ENCODE measurements at places on chromosomes 5 and 9.
A peak's percentile ranks its signal among the peaks of the same experiment; 100 is the strongest.

- no peak for DNase-seq
Observed at GRCh38 chr5:22918511-22918910, 65.4 kb upstream of the CDH12 start.

- DNase-seq = no peak
Observed at GRCh38 chr5:57504357-57504756, 21.7 kb upstream of the ACTBL2 start.

GRCh38 chr9:114691046-114691955 is 9.3 kb upstream of the TEX48 start:
- peak; percentile 51 for DNase-seq

- no peak for DNase-seq
Observed at GRCh38 chr9:38363589-38363925, 28.9 kb upstream of the ALDH1B1 start.

DNA sequence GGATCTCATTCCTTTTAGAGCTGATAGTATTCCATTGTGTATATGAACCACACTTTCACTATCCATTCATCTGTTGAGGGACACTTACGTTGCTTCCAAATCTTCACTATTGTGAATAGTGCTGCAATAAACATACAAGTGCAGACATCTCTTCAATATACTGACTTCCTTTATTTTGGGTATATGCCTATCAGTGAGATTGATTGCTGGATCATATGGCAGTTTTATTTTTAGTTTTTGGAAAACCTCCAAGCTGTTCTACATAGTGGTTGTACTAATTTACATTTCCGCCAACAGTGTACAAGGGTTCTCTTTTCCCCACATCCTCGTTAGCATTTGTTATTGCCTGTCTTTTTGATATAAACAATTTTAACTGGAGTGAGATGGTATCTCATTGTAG is 33.8 kb upstream of the LECT2 start:
- DNase-seq = no peak

DNA sequence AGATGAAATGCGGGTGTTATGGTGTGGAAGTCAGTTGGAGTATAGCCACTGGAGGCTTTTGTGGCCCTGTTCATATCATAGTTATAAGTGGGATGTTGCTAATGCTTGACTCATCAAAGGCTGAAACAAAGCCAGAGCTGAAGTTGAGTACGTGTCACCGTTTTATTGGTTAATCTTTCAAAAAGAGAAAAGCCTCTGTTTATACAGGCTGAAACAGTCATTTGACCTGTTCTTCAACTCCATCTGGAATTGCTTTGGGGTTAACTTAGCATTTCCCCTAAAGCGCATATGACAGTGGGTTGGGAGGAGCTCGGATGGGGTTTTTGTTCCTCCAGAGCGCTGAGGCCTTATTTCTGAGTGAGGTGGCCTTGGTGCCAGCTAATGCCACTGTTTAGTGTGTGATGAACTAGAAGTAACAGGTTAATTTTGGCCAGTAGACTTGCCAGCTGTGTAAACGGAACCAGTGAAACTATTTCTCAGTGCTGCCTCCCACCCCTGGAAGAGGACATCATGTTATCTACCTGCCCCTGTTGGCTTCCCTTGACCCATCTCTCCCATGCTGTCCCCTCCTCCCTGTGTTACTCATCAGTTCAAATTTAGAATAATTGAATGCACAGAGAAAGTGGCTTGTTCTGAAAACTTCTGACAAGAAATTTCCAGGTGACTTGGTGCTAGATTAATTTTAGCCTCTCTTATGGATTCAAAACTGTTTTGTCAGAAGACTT is 34.2 kb downstream of the MTAP start:
- DNase-seq = no peak

DNA sequence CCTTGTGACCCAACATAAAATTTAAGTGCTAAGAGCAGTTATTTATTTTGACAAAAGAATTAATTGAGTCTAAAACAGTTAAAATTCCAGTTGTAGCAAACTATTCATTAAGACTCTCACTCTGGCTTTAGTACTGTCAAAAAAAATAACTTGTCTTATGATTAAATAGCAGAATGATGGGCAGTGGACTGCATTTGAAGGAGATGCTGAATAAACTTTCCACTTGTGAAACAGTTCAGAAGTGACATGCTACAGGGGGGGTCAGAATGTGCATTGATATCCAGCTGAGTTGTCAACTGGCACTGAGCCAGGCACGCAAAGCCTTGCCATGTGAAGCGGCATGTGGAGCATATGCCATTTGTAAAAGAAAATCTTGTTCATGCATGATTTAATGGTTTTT is 76.0 kb downstream of the FCHO2 start:
- no peak for DNase-seq

- DNase-seq = no peak
Observed at GRCh38 chr9:35656831-35657545, 831 bp downstream of the RMRP start.

DNA sequence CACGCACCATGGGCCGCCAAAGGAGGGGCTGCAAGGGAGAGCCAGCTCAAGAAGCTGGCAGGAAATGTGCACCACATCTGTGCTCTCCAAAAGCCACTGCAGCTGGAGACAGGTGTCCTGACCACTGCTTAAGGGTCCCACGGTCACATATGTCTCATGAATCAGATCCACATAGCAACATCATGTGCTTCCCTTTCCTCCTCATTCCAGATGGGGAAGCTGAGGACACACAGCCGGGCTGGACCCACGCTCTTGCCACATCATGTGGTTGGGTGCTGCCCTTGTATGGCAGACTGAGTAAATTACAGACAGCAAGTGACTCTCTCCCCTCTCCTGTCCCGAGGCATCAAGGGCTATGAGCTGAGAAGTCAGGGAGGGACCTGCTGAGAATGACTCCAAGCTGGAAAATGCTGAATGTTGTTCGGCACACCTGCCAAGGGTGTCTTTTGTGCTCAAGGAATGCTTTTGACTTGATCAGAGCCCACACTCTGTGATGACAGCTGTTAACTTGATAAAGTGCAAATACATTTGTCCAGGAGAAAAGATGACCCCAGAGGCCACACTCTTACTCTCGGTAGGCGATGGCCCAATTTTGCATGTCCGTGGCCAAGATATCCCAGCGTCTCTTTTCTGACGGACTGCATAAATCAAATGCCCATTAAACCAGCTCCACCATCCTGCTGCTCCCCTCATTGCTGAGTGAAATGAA is 58.2 kb downstream of the NSUN2 start:
- DNase-seq = no peak

DNA sequence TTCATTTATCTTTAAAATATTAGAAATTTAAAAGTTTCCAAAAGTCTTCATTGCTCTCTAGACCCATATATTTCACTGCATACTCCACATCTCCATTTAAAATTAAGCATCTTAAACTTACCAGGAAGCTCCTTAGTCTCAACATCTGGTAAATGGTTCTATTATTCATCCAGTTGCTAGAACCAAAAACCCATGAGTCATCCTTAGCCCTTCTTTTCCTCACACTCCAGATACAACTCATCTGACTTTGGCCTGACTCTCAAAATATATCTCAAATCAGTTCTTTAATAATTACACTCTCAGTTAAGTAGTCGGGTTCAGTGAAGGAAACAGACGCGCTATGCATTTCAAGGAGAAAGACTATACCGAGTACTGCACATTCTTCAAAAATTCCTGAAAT is 110.2 kb upstream of the COX7C start:
- no peak for DNase-seq

DNA sequence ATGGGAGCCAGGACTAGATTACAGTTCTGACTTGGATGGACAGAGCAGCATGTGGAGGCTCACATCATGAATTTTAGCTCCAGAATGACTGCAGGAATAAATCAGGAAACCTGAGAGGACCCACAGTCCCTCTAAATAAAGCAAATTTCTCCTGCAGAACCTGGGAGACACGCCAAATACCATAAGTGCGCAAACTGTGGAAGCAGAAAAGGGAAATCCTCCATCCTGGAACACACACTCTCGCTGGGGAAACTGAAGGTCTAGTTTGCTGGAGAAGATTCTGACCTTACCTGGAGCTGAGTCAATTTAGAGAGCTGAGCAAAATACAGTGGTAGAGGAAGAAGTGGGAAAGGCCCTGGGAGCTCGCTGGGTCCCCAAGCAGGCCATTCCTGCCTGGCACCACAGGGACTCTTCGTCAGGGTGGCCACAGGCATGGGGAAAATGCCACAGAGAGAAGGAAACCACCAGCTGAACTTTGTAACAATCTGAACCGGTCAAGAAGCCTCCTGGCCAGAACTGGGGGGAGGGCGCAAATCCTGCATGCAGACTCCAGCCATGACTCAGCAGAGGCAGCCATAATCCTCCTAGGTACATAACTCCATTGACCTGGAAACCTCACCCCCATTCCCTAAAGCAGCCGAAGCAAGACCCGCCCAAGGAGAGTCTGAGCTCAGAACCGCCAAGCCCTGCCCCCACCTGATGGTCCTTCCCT is 390.9 kb downstream of the LRRC70 start:
- DNase-seq = no peak

DNA sequence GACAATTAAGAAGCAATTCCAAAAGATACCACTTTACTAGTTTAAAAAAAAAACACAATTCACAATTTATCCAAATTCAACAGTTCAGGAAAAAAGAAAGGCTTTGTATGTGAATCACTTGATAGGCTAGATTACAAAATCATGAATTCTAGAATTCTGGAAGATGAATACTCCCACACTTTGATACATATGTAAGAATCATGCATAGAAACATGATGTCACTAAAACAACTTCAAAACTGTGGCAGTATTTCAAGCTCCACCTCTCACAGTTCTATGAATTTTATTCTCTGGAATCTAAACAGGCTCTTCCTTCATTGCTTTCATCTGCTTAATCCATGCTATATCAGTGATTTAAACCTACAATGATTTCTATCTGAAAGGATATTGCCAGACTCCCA is 51.0 kb downstream of the GNAQ start:
- no peak for DNase-seq

DNA sequence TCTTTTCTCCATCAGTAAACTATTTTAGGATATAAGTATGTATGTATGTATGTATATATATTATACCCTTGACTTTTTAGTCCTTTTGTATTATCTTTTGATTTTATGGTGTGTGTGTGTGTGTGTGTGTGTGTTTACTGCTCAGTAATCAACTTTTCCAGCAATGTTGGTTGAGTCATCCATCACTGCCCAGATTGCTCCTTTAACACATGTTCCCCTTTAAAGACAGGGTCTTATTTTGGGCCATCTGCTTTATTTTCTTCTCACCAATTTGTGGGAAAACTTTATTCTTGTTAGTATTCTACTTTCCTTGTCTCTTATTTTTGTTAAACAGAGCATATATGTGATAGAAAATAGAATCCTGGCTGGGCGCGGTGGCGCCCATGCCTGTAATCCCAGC is 28.1 kb downstream of the ANKRD33B start:
- no peak for DNase-seq

DNA sequence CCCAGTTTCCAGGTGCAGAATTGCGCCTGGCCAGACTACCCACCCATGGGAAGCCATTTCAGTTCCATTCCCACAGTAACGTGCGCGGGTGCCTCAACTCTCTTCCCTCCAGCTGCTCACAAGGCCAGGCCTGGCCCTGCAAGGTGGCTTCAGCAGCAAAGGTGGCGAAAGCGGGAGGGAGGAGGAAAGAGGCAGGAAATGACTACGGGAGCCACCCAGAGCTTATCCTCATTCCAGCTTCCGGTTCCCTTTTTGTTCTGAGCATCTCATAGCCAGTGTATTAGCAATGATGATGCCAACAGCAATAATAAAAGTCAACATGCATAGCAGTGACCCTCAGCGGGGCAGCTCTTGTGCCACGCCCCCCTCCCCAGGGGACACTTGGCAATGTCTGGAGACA is 101.5 kb upstream of the BOD1 start:
- DNase-seq = no peak

- no peak for DNase-seq
Observed at GRCh38 chr5:116377276-116378006, 197.2 kb downstream of the SEMA6A start.

- DNase-seq = no peak
Observed at GRCh38 chr5:180801596-180802324, 846 bp downstream of the MGAT1 start.

- DNase-seq = no peak
Observed at GRCh38 chr5:2184026-2184366, 301.3 kb upstream of the IRX4 start.

GRCh38 chr5:2270467-2270866 is 387.7 kb upstream of the IRX4 start:
- no peak for DNase-seq

DNA sequence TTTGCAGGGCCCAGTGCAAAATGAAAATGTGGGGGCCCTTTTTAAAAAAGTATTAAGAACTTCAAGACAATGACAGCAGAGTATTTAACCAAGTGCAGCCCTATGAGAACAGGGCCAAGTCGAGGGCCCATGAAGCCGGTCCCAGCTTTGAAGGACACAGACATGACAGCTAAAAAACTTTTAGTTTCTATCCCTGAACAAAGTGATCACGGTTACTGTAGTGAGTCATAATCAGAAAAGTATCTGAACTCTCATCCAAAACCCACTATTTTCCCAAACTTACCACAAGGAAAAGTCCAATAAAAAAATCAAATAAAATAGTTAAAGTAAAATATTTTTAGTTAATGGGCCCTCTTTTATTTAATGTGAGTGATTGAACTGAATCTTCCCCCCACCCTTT is 126.0 kb downstream of the MEF2C start:
- DNase-seq = no peak
